ENCODE measurements at places on chromosomes 5 and 9.

- DNase-seq, result no peak
Observed at GRCh38 chr5:172093965-172094364, 87.5 kb upstream of the FBXW11 start.

DNA sequence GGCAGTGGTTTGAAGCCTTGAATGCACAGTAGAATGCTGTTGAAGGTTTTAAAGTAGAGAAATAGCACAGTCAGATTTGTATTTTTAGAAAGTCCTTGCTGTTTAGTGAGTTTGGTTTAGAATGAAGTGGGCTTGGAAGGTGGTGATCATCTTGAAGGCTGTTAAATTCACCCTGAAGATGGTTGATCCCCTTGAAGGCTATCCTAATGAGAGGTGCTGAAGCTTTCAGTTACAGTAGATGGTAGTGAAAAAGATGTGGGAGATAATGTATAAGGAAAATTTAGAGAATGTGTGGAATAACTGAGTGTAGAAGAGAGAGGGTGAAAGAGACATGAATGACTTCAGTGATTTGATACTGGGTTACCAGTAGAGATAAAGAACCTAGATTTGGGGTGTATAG is 16.0 kb downstream of the TENT2 start:
- no peak for DNase-seq

GRCh38 chr9:36053971-36054370 is 17.3 kb downstream of the RECK start:
- DNase-seq, result no peak

- no peak for DNase-seq
Observed at GRCh38 chr5:172768573-172769341, 2.2 kb downstream of the DUSP1 start.

- DNase-seq, result no peak
Observed at GRCh38 chr9:131481441-131482342, 21.0 kb upstream of the POMT1 start.

- DNase-seq, result no peak
Observed at GRCh38 chr9:123053046-123053445, 19.6 kb downstream of the GPR21 start.

DNA sequence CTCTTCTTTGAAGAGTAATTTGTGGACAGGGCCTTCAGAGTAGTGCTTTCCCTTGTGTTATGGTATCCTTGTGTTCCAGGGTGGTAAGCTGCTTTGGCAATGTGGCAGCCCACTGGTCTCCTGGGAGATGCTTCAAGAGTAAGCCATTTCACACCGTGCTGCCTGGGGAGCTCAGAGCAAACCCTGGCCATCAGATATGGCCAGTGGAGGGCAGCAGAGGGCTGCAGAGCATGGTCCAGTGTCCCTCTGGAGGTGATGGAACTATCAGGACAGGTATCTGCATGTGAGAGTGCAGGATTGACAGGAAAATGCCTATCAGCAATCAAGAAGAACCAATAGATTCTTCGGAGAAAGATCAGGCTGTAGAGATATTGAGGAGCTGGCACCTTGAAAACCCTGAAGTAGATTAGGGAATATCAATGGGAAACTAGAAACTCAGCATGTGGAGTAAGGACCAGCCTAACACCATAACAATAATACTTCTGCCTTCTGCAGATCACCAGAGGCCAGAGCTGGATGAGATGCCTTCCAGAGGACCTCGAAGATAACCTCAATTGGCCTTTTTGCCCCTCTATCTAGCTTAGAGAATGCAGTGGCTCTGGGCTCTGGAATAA is 90.8 kb downstream of the PLPPR1 start:
- no peak for DNase-seq

DNA sequence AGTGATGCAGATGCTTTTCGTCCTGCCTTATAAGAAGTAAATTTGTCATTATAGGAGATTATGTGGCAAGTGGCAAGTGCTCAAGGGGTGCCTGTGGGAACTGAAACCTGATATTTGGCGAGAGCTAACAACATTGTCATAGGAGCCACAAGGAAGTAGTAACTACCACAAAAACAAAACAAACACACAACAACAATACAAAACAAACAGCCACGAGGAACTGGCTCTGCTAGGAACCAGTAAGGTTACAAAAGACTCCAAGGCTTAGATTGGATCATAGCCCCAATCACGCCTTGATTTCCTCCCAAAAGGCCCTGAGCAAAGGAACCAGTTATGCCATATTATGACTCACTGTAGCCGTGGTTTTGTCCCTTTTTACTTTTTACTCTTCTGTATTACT is 1045.2 kb downstream of the CDH12 start:
- DNase-seq, result no peak

GRCh38 chr5:109028608-109029299 is 281.1 kb downstream of the FER start:
- no peak for DNase-seq

DNA sequence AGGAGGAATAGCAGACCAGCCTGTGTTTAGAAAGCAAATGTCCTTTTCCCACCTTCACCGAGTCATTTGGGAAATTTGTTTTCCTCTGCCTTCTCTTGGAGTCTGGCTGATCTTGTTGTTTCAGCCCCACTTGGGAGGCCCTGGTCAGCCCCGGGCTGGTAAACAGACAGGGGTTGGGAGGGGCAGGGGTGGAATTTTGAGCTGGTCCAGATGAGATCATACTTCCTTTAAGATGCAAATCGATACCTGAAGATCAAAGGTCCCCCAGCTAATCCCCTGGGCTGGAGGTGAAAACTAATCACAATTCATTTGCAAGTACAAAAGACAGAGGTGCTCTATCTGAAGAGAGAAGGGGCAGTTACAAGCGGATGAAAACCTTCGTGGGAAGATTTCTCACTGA is 118.4 kb downstream of the PAPPA start:
- no peak for DNase-seq

- DNase-seq, result no peak
Observed at GRCh38 chr5:83149671-83150070, 72.3 kb downstream of the XRCC4 start.

DNA sequence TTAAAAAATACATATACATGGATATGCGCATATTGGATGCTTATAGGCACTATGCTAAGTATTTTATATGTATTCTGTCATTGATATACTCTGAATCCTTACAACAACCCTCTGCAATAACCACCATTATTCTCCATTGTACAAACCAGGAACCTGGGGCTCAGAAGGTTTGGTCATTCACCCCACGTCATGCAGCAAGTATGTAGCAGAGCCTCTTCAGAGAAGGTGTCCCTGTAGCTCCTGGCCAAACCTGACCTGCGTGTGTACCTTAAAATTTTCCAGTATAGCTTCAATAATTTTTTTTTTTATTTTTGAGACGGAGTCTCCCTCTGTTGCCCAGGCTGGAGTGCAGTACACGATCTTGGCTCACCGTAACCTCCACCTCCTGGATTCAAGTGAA is 51.9 kb downstream of the MFAP3 start:
- no peak for DNase-seq

DNA sequence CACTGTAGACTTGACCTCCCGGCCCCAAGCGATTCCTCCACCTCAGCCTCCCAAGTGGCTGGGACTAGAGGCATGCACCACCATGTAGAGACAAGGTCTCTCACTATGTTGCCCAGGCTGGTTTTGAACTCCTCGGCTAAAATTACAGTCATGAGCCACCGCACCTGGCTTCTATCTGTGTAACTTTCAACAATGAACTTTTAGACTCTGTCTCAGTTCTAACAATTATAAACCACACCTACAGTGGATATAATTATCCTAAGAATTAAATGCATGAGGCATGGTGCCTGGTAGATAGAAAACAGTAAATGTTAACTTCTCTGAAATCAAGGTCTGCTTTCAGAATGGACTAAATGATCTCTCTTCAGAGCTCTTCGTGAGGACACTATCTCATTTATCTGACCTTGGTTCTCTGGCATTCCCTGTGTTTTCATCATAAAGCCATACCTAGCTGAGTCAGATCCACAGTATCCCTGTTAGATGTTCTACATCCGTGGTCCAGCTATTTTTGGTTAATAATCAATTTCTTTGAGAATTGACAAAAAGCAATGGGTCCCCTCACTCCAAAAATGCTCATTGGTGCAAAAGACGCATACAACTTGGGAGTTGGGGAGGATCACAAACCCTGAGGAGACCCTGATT is 7.2 kb downstream of the HAVCR1 start:
- DNase-seq, result no peak

GRCh38 chr9:2285416-2286332 is 270.5 kb downstream of the SMARCA2 start:
- DNase-seq, result no peak

DNA sequence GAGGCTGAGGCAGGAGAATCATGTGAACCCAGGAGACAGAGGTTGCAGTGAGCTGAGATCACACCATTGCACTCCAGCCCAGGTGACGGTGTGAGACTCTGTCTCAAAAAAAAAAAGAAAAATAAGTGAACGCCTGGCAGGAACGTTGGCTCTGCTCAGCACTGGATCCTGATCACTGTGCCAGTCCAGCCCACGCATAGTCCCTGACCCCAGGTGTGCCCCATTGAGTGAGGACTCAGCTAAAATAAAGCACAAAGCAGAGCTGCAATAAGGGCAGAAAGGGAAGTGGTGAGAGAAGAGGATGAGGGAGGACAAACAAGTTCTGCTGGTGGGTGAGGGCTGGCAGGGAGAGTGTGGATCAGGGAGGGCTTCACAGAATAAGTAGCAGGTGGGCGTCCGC is 4.3 kb downstream of the GRHPR start:
- DNase-seq, result no peak

DNA sequence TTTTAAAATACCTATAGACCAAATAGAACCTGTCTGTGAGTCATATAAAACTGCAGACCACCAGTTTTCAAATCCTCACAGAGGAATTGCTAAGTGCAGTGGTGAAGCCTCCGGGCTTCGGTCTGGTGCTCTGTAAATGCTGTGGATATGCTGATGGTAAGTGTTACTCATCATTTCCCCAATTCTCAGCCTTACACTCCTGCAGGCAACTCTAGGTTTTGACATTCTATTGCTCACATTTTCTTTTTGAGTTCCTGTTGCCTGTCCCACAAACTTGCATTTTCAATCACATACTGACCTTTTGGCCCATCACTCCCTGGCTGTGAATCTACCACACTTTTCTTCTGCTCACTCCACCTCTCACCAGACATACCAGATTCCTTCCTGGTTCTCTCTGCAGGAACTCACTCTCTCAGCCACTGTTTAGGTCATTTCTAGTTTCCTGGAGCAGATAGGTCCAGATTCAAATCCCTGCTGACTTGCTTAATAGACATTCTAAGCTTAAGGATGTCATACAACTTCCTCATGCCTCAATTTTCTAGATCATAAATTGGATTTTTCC is 192.9 kb downstream of the RAB3C start:
- DNase-seq, result no peak

DNA sequence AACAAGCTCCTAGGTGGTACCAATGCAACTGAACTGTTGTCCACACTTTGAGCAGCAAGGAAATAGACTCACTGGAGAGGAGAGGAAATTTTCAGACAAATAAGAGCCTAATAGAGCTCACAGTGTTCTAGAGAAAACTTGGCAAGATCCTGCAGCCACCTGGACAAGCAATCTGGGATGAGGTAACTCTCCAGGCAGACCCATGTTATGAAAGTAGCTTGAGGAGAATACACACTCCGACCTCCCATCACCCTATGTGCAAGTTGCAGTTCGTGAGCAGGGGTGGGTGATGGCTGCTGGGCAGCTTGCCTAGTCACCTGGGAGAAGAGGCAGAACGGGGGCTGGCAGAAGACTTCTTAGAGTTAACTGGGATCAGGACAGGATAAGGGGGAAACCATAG is 102.2 kb downstream of the KLF4 start:
- DNase-seq, result no peak

GRCh38 chr9:89919171-89919681 is 314.4 kb downstream of the GADD45G start:
- DNase-seq, result no peak

DNA sequence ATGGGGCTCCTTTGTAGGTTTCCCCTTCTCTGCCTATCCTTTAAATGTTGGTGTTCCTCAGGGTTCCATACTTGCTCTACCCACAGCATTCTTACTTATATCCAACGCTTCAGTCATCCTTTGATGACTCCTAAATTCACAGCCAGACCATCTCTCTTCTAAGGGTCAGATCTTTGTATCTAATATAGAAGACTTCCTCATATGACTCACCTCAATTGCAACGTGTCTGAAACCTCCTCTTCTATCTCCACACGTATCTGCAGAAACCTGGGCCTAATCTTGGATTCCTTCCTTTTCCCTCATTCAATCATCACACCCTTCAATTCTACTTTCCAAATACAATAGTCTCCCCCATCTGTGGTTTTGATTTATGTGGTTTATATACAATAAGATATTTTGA is 68.3 kb downstream of the HMGCR start:
- no peak for DNase-seq

GRCh38 chr9:17075758-17076485 is 58.9 kb upstream of the CNTLN start:
- no peak for DNase-seq

GRCh38 chr5:17315710-17316221 is 98.3 kb downstream of the BASP1 start:
- no peak for DNase-seq

DNA sequence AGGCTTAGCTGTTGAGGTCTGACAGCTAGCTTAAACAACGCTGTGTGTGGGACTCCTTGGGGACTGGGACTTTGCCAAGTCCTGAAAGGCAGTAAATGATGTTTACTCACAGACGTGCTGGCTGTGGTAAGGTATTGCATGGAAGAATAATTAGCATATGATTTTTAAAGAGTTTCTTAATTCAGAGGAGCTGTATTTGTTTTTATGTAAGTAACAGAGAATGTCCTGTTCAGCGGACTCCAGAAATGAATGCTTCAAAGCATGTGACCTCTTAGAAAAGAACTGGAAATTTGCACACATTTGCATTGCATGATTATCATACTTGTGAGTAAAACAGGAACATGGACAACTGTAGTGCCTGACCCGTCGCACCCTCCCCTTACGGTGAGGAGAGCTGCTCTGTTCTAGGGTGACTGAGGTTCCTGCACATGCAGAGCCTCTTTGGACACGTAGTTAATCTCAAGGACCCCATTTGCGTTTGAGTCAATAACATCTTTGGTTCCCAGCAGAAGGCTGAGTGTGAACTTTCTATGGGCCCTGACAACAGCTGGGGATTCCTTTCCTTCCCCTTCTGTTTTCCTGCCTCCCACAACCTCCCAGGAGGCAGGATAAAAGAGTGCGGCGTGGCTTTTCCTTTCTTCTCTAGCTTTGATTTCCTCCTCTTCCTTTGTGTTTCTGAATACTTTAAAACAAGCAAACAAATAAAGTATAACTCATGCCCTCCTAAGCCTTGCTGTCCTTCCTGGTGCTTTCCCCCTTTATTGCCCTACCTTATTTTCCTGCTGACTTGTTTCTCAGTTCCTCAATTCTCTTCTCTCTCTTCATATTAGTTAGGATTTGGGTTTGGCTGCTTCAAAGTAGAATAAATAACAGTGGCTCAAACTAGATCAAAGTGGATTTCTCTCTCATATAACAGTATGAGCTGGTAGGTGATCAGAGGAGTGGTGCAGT is 157.2 kb upstream of the CD180 start:
- DNase-seq, result no peak

- no peak for DNase-seq
Observed at GRCh38 chr5:68441309-68442073, 225.9 kb downstream of the PIK3R1 start.

DNA sequence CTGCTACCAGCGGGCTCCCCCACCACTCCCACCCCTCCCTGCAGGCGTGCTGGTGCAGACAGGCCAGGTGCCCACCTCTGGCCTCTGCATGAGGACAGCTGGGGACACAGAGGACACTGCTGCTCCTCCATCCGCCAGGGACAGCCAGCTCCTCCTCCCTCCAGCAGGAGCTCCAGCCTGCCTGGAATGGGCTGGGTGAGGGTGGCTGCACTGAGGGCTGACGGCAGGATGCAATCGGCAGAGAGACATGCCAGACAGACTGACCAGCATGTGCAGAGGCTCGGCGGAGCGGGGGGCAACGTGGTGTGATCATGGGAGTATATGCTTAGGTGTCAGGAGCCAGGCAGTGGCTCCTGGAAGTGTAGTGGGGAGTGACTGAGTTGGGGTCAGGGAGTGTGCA is 68.4 kb downstream of the RASGEF1C start:
- no peak for DNase-seq
